Right ventricle myocardium inferior (tissue), 1 donor: ENCODE measurements at places on chromosomes 6 and 20. TPM values are rescaled to one million over a fixed set of nuclear protein-coding genes. Genes with fewer than 3 reads are reported as not detected.

- no peak for DNase-seq
These were observed 46.8 kb downstream of the PANK2 start for GRCh38 chr20:3935956-3936340.

DNA sequence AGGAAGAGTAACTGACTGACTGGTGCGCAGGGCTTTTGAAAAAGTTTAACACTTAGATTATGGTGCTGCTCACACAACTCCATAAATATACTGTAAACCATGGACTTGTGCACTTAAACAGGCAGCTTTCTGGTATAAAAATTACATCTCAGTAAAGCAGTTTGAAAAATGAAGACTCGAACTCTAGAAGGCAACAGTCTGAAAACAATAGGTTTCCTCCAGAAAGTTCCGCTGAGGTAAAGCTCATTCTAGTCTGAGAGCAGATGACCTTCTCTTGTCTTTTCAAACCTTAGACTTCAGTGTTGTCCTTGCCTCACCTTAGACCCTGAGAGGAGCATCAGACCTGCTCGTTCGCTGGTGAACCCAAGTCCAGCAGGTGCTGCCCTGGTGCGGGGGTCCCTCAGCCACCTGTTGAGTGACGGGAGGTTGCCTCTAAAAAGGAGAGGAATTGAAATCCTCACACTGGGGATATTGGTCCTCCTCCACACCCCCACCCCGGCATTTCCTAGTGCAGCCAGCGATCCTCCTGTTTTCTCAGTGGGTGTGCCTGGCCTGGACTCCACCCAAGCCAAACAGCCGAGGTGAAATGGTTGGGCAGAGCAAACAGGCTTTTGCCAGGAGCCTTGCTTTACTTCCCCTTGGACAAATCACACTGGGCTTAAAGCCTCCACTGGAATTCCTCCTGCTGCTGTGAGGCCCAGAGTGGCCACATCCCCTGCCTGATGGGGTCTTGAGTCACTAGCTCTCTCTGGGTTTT, 14.7 kb upstream of the PYGB start:
- DNase-seq, result no peak

SYCP2 gene
- 1.4 TPM for total RNA-seq

LCA5 gene
- total RNA-seq, result 2.2 TPM

DNA sequence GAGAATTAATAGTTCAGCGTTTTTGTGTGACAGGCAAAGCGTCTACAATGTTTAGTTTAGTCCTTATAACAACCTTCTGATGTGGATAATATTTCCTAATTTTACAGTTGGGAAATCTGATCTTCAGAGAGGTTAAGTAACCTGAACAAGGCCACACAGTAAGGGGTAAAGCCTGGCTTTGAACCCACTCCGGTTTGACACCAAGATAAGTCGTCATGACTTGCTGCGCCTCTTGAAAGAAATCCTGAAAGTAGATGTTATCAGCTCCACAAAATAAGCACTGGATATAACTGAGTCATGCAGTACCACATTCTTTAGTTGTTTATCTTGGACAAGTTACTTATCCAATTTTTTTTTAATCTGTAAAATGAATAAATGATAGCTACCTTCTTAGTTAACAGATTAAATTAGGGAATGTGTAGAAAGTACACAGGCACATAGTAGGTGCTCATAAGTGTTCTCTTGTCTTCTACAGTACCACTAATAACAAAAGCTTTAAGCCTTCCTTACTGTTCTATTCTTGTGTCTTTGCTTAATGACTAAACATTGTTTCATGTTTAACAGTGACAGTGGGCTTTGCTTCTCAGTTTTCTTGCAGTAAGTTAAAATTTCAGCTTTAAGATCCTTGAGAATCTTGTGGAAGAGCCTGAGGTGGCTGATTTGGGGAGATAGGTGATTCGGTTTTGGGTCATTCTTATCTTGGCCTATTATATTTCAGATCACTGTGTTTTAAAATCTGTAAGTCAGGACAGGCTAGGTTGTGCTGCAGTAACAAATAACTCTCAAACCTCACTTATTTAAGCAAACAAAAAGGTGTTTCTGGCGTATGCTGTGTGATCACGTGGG, 2.1 kb downstream of the HIVEP1 start:
- DNase-seq, result no peak

- no peak for DNase-seq
These were observed 169.5 kb downstream of the PAX1 start for GRCh38 chr20:21874921-21875320.

- DNase-seq, result no peak
These were observed 90.1 kb downstream of the FOXO3 start for GRCh38 chr6:108650781-108651180.

- DNase-seq, result no peak
These were observed 22.2 kb downstream of the EPB41L2 start for GRCh38 chr6:131040866-131041265.

GRCh38 chr20:32574296-32575226, 10.6 kb downstream of the NOL4L start:
- DNase-seq, result no peak

THBS2 gene
- total RNA-seq, result 10.6 TPM

GABRR1 gene
- total RNA-seq, result not detected

DNA sequence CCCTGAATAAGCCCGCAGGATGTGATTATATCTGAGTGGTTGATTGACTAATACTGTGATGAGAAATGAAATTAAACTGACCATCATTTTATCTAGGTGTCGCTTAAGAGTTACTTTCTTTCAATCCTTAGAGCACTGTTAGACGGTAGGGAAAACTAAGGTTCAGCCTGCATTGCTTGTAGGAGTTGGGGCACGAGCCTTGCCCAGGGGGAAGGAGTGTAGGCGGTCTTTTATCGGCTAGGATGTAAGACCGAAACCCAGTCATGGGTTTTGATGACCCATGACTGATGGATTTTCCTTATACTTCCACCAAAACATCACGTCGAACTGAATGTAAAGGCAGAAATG, 392 bp upstream of the TASP1 start:
- no peak for DNase-seq

GRCh38 chr20:39849664-39850063, 839.4 kb downstream of the MAFB start:
- DNase-seq, result peak; percentile 93

DNA sequence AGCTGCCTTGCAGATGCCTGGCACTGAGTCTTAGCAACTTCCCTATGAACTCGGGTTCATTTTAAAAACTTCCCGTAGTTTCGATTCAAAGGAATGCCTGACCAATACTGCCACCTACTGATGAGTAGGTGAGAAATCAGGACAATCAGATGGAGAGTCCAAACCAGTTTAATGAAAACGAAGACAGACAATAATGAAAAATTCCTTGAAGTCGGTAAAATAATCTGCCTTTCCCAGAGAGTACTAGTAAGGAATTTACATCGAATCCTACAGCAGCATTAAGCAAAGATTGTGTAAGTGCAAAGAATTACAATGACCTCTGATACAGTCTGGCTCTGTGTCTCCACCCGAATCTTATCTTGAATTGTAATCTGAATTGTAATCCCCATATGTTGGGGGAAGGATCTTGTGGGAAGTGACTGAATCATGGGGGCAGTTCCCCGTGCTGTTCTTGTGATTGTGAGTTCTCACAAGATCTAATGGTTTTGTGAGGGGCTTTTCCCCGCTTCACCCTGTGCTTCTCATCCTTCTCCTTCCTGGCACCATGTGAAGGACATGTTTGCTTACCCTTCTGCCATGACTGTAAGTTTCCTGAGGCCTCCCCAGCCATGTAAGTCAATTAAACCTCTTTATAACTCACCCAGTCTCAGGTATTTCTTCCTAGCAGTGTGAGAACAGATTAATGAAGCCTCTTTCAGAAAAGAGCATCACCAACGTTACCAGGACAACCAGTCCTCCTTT, 134.4 kb downstream of the ARHGAP18 start:
- DNase-seq, result no peak

- no peak for DNase-seq
These were observed 111.0 kb downstream of the MRPL14 start for GRCh38 chr6:44016131-44016870.

DNA sequence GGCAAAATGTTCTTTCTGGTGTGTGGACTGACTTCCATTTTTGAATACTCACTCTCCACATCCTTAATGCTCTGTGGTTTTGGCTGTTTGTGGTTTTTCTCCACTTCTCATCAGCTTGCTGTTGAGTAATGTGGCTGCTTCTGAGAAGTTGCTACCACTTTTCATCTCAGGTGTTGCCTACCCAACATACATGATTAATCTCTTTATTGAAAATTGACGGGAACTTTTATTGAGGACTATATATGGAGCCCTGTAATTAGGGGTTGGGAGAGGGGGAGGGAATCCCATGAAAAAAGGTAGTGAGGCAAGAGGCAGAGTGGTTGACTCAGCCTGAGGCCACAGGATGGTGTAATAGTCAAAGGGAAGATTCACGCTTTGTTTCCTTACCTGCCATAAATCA, 17.6 kb downstream of the IL22RA2 start:
- no peak for DNase-seq

DNA sequence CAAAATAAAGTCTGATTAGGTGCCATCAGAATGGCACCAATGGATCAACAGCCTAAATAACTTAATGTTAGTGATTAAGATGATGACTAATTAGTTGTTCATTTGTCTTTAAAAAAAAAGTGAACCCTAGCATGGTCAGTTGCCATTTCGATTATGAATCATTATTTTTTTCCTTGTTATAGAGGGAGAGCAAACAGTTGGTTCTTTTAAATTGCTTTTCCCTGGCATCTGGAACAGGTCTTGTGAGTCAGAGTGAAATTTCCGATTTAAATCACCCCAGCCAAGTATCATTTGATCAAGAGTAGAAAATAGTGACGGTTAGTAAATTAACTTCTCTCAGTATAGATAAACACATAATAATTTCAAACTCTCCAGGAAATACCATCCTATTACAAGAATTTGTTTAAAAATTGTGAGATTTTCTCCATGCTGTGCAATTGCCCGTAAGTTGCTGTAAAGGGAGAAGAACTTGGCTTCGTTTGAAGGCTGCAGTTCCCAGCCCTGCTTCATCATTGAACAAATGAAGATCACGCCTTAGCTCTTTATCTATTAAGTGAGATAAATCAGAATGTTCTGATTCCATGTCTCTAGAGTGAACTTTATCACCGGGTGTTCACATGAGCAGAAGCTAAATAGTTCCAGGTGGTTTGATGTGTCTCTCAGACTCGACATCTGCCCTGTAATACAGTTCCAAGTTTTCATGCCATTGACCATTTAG, 741.3 kb downstream of the DOK5 start:
- DNase-seq, result no peak

TMC2 gene
- total RNA-seq, result 0.08 TPM

NHLRC1 gene
- total RNA-seq, result 1.2 TPM

DNA sequence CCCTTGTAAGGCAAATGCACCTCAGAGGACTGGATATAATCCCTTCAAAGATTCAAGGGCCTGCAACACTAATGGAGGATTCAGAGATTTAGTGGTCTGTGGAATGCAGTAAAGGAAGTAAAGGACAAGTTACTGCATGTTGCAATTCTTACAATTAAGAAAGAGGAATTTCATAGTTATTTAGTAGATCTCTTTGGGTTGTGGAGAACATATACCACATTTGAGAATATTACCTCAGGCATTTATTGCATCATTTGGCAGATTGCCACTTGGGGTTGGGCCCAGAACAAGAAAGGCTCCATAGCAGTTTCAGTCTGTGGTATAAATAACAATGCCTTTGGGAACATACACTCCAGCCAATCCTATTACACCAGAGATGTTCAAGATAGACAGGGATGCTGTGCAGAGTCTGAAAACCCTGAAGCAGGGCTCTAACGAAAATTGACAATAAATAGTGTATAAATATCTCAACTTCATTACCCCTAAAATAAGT, 20.9 kb upstream of the EPM2A start:
- DNase-seq, result peak; percentile 69

DNA sequence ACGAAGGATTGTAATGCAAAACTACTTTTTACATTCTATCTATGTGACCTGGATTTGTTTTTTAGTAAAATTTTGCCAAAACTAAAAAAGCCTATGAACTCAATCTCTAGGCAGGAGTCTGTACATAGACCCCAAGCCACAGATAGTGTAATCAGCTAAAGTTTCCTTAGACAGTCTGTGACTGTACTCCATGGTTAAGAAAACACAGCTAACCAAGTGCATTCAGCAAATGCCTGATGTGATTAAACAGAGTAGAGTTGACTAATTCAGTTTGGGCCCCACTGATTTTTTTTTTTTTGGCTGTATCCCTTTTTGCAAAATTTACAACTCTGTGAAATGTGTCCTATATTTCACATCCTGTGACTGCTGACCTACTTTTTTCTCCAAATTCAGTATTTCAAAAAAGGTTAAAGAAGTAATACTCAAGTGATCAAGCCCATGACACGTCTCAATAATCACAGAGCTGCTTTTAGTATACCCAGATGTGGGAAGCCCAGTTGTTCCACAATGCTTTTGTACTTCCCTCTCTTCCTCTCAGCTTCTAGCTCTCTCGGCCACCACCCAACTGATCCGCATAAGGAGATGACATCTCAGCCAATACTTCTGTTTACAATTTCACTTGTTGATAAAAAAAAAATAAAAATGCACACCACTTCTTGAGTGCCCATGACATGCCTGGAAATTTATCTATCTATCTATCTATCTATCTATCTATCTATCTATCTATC, 108.8 kb upstream of the TBX18 start:
- DNase-seq, result no peak

- no peak for DNase-seq
These were observed 382.6 kb downstream of the SMOC2 start for GRCh38 chr6:168823397-168824212.

DNA sequence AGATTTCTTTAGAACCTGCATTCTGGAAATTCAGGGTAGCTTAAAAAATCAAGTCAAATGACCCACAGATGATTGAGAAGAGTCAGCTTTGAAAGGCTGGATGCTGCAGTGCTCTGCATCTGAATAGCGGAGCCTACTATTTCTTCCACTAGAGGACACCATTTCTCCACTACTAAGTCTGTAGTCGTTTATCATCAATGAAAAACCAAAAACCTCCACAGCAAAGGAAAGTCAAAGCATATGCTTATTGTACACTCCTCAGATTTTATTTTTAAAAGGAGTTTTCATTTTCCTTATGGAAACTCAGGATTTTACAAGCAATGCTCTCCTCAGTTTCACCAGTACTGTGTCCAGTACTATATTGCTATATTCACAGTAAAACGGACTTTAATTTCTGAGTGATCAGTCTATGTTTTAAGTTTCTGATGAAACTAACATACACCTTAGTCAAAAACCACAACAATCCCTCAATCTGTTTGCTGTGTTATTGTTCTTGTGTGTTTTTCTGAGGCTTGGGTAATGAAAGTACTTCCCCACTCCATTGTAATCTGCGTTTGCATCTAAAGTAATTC, 50.5 kb upstream of the ENPP5 start:
- no peak for DNase-seq

CALHM4 gene
- total RNA-seq, result not detected

- DNase-seq, result no peak
These were observed 94.9 kb downstream of the TINAG start for GRCh38 chr6:54403096-54403495.

GRCh38 chr20:63835021-63835858, 4.2 kb upstream of the ZBTB46 start:
- DNase-seq, result peak; percentile 92

DNA sequence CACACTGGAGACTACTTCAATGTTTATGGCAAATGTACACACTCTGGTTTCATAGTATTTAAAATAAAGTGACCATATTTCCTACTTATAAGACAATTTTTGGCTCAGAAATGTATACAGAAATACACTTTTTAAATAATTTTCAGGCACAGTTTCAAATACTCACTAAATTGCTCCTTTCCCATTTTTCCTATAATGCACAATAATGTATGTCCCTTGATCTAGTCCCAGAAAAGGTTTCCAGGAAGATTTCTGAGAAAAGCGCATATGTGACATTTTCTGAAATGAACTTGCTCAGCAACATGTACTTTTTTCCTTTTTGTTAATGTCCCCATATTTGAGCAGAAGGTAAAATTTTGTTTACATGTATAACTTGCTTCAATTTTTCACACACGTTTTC, 591.4 kb downstream of the CD109 start:
- DNase-seq, result no peak

GRCh38 chr6:54519161-54519560, 210.9 kb downstream of the TINAG start:
- DNase-seq, result no peak

RIPOR2 gene
- 2.6 TPM for total RNA-seq
